Heart left ventricle (tissue), 16 donors: ENCODE measurements at places on chromosomes 12 and 14. TPM values are rescaled to one million over a fixed set of nuclear protein-coding genes. Genes with fewer than 3 reads are reported as not detected.

DNA sequence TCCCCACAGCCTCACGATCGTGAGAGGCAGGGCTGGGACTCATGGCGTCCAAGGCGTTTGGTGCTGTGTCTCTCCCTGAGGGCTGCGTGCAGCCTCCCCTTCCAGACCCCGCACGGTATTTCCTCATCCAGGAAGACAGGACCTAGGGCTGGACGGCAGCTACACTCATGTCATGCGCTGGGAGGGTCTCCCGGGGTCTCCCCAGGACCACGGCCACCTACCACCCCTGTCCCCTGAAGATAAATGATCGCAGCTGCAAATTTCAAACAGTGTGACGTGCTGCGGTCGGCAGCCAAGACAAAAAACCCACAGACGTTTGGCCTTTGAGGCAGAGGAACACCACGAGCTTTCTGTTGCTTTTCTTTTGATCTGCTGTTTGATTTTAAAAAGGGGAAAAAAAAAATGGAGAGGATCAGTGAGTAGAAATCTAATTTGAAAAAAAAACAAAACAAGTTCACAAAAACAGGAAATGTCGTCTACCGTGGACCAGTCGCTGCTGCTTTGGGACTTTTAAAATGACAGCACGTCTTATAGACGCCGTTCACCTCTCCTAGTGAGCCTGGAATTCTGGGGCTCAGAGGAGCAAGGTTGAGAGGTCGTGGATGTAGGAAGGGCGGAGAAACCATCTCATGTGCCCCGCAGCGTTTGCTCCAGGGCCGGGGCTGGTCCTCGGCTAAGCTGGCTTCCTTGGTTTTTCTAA is 237.6 kb downstream of the SLC41A2 start:
- no peak for DNase-seq

DNA sequence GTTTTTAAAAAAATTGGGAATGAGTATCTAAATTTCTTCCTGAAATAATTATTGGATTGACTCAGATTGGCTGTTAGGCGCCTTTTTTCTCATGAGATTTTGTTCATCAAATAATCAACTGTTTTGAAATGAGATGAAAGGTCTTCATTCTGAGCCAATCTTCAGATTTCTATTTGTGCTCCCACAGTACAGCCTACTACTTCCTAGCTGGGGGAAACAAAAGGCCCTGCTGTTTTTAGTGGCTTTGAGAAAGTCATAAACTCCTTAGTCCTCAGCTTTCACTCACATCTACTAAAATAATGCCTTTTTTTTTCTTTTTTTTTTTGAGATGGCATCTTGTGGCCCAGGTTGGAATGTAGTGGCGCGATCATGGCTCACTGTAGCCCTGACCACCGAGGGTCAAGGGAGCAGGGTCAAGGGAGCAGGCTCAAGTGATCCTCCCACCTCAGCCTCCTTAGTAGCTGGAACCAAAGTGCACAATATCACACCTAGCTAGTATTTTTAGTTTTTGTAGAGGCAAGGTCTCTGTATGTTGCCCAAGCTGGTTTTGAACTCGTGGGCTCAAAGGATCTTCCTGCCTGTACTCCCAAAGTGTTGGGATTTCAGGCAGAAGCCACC is 15.2 kb downstream of the NACA start:
- DNase-seq = no peak

DNA sequence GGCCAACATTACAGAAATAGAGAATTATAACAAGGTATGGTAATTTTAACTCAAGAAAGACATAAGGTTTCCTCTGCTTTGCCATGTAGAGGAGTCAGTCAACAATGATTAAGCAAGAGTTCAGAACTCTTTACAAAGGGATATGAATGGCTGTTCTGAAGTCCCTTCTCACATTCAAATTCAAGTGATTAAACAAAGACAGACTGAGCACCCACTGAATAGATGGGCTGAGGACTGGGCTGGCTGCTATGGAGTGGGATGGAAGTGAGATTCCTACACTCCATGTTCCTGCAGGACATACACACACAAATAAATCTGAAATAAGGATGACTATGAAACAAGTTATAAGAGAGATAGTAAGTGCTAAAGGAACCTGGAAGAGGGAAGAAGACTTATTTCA is 199.0 kb upstream of the GRIP1 start:
- DNase-seq = no peak

- no peak for DNase-seq
These were observed 281.0 kb upstream of the RGS6 start for GRCh38 chr14:71651228-71651627.

- no peak for DNase-seq
These were observed 4.9 kb upstream of the NEMF start for GRCh38 chr14:49857427-49858003.

DNA sequence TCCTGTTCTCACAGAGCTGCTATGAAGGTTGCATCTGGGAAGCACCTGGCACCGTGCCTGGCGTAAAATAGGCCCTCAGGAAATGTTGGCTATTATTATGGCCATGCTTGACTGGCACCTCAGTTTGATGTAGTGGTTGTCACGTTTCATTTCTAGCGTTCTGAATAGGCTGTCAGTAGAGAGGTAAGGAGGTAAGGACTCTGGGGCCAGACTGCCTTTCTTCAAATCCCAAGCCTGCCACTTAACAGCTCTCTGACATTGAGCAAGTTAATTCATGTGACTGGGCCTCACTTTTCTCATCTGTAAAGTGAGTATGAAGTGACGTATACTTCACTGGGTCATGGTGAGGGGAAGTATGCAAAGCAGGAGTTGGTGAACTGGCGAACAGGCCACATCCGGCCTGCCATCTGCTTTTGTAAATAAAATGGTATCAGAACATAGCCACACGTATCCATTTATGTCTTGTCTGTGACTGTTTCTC is 196.2 kb downstream of the CACNA1C start:
- peak; percentile 59 for DNase-seq

DNA sequence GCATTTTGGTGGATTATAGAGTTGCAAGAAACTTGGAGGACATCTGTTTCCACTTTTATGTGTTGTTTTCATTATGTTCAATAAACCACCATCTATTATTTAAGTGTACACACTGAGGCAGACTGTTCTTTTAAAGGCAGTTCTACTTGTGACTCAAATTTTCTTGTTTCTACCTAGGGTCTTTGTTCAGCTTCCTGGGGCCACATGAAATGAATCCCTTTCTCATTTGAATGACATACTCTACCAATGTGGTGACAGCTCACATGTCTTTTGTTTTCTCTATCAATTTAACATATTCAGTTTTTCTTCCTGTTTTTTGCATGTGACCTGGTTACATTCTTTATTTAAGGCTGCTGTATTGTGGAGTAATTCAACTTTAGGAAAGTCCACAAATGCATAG is 7.9 kb downstream of the SLC16A7 start:
- no peak for DNase-seq

GRCh38 chr14:57486767-57487379 is 6.8 kb downstream of the CCDC198 start:
- no peak for DNase-seq

DNA sequence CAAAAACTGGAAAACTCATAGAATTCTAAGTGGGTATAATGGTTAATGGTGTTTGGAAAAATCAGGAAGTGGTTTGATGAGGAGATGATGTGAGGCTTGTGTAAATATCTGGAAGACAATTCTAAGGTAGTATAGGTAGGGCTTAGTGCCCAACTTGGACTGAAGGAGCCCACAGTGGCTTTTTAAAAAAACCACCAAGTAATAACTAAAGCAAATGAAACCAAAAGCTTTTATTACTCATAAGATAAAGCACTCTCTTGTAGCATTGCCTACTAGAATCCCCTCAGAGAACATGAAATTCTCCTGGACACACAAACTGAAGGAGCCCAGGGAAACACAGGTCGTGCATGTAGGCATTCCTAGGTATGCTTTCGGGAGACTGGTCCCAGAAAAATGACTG is 324.5 kb downstream of the NELL2 start:
- DNase-seq = no peak

DNA sequence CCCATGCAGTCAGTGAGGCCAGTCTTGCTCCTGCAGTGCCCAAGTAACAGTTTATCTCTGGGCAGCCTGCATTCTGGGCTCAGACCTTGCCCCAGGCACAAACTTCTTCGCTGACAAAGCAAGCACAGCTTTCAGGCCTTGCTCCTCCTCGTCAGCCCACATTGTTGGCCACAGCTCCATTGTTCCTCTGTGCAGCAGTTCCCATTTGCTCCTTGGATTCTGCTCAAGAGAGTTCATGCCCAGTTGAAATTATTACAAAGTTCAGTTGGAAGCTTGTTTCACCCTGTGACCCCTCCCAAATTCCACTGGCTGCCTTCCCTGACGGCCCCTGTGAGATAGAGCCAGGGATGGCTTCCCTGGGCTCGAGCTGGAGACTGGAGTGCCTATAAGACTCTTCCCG is 163.4 kb upstream of the DDHD1 start:
- no peak for DNase-seq

GRCh38 chr12:132503618-132504204 is 13.8 kb downstream of the FBRSL1 start:
- no peak for DNase-seq

DNA sequence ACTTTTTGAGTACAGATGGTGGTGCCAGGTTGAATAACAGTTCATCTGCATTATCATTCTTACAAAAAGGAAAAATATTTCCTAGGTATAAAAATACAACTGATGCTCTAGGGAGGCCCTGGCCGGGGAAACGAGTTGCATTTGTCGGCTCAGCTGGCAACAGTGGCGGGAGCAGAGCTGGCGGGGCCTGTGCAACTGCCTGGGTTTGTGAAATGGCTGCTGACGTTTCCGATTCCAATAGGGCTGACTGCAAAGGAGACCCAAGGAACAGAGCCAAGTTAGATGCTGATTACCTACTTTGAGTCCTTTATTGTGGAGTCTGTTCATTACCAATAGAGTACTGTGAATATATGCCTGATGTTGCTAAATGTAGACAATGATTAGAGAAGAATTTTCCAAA is 25.8 kb upstream of the PHLDA1 start:
- no peak for DNase-seq

DNA sequence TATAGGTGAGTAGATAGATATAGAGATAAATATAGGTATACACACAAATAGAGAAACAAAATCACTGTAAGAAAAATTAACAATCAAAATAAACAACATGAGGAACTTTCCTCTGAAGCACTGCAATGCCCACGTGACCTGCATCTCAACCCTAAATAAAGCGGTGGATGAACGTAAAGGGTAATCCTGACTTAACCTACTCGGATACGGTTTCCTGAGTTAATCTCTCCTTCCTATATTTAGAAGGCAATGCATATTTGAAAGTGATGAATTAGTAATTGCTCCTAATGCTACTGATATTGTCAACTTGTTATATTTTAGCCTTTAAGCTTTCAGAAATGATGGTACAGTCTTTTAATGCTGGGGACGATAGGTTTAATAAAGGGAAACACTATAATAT is 221.4 kb downstream of the ITPR2 start:
- DNase-seq = no peak

- no peak for DNase-seq
These were observed 41.4 kb downstream of the SPTSSA start for GRCh38 chr14:34420547-34421150.

GRCh38 chr14:73238941-73239340 is 1.6 kb downstream of the PAPLN start:
- no peak for DNase-seq

- DNase-seq = no peak
These were observed 41.9 kb downstream of the PELI2 start for GRCh38 chr14:56160088-56160487.

DNA sequence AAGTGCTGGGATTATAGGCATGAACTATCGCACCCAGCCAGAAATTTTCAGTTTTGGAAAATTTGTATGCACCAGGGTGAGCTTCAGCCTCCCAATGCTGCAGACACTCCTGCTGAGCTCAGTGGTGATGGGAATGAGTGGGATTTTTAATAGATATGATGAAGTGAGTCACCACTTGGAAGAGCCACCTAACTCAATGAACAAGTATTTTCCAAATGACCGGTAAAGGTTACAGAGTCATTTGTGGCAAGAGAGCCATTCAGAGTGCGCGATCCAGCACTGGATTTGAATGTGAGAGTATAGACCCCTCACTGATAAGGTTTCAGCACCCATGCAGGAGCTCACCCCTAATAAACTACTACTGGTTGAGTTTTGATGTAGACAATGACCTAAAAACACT is 100.7 kb downstream of the PPP2R5C start:
- DNase-seq = no peak

DNA sequence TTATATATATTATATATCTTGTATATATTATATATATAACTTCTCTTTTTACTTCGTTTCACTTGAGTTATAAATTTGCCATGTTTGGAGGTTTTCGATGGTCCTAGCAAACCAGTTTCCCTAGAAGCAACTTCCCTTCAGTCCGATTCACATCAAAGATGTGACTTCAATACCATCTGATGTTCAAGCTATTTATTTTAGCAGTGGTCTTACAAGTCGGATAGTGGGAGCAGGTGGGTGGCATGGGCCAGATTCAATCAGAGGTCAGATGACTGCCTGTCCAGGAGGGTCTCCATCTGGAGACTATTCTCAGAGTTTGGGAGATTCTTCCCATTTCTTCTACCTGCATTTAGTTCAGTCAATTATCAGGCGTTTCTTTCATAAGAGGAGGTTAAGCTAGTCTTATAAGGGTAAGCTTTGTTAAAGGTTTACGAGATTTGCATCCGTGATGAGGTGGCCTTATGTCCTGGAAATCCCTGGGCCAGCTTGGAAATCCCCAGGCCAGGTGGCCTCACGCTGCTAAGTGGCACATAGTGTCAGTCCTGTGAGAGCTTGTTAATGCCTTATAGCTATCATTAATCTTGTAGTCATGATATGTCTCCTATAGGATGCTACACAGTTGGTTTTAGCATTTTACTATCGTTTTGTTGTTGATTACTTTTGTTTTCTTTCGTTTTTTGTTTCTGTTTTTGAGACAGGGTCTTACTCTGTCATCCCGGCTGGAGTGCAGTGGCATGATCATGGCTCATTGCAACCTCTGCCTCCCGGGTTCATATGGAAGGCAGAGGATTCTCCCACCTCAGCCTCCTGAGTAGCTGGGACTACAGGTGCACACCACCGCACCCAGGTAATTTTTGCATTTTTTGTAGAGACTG is 145.8 kb downstream of the BICD1 start:
- DNase-seq = no peak

- DNase-seq = no peak
These were observed 86.9 kb upstream of the CLEC14A start for GRCh38 chr14:38342803-38343202.

DNA sequence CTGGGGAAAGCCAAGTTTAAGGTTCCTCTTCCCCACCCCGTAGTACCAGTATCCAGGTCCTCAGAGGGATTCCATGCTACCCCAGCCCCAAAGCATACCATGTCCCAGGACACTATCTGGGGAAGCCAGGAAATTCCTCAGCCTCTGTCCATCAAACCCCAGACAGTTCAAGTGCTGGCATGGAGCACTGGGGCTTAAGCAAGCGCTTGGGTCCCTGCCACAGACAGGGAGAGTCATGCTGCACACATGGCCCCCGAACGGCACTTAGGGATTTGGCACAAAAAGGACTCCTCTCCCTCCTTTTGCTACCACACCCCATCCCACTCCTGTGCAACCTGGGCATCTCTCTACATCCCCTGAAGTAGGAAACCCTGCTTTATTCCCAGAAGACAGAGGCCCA is 21.8 kb downstream of the ADCY6 start:
- no peak for DNase-seq

GRCh38 chr14:68800390-68800789 is 7.5 kb upstream of the ZFP36L1 start:
- DNase-seq = no peak

OR4E2 gene
- not detected for polyA plus RNA-seq

TAS2R31 gene
- not detected for polyA plus RNA-seq

LRRK2 gene
- polyA plus RNA-seq = 0.72 TPM

GPR137C gene
- 1.4 TPM for polyA plus RNA-seq
